ENCODE measurements at places on chromosomes 13 and 19. TPM values are rescaled to one million over a fixed set of nuclear protein-coding genes. Genes with fewer than 3 reads are reported as not detected.
A peak's percentile ranks its signal among the peaks of the same experiment; 100 is the strongest.

- H3K4me1 ChIP-seq: no peaks in the 10 kb centered on the region
- peak overlapping the region; percentile 87 for H3K4me3 ChIP-seq
- no peaks in the 10 kb centered on the region for H3K36me3 ChIP-seq
- H3K27me3 ChIP-seq: no peaks in the 10 kb centered on the region
Observed at GRCh38 chr13:31846961-31847752, 107.8 kb downstream of the RXFP2 start.

DNA sequence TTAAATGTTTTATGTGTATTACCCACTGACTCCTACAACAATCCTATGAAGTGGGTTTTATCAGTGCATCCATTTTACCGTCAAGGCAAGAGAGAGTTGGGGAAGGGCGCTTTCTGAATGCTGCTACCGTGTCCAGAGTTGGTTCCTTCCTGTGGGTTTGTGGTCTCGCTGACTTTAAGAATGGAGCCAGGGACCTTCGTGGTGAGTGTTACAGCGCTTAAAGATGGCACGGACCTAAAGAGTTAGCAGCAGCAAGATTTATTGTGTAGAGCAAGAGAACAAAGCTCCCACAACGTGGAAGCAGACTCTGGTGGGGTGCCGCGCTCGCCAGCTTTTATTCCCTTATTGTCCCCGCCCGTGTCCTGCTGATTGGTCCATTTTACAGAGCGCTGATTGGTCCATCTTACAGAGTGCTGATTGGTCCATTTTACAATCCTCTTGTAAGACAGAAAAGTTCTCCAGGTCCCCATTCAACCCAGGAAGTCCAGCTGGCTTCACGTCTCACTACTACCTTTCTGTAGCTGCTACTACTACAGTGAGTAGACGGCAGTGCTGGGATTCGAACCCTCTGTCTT lies 6.1 kb downstream of the OSCAR start:
- peaks cover 4% of the 10 kb centered on the region for H3K4me1 ChIP-seq
- no peaks in the 10 kb centered on the region for H3K36me3 ChIP-seq
- H3K27ac ChIP-seq: no peak overlapping the region
- no peaks in the 10 kb centered on the region for H3K27me3 ChIP-seq
- no peak for DNase-seq

DNA sequence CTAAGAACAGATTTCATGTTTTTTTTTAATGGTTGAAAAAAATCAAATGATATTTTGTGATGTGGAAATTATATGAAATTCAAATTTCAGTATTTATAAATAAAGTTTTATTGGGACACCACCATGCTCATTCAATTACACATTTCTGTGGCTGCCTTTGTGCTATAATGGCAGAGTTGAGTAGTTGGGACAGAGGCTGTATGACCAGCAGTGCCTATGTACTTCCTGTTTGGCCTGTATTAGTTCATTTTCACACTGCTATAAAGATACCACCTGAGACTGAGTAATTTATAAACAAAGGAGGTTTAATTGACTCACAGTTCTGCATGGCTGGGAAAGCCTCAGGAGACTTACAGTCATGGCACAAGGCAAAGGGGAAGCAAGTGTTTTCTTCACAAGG lies 33.6 kb downstream of the AKAP11 start:
- no peaks in the 10 kb centered on the region for H3K27me3 ChIP-seq
- H3K4me3 ChIP-seq: no peak overlapping the region
- no peaks in the 10 kb centered on the region for H3K4me1 ChIP-seq
- no peak for DNase-seq
- H3K36me3 ChIP-seq: peaks cover 13% of the 10 kb centered on the region
- no peak overlapping the region for H3K27ac ChIP-seq

DNA sequence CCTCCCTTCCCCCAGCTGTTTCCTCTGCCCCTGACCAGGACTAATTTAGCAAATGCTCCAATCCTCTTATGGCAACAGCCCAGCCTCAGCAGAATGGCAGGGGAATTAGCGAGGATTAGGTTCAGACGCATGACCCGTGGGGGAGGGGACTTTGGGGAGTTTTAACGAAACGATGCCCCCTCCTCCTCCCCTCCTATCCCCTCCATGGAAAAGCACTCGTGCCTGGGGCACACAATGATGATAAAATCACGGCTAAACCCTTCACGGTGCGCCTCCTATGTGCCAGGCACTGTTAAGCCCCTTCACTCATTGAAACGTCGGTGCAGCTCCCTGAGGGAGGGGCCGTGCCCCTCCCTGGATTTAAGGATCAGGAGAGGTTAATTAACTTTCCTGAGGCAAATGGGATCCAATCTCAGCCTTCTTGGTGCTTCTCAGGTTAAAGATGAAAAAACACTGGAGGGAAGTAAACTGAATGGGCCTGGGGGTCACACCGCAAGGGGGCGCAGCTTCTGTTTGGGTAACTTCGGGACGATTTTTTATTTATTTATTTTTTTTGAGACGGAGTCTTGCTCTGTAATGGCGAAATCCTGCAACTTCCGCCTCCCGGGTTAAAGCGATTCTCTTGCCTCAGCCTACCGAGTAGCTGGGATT lies 10.1 kb upstream of the TPRX2 start:
- H3K27ac ChIP-seq: no peak overlapping the region
- no peaks in the 10 kb centered on the region for H3K4me1 ChIP-seq
- no peak for DNase-seq

Gene RFPL4A
- total RNA-seq: not detected

Measured in breast epithelium (tissue), 4 donors.